ENCODE measurements at places on chromosomes 5 and 9.
A peak's percentile ranks its signal among the peaks of the same experiment; 100 is the strongest.

- DNase-seq = no peak
Observed at GRCh38 chr5:33888587-33888986, 3.2 kb downstream of the ADAMTS12 start.

DNA sequence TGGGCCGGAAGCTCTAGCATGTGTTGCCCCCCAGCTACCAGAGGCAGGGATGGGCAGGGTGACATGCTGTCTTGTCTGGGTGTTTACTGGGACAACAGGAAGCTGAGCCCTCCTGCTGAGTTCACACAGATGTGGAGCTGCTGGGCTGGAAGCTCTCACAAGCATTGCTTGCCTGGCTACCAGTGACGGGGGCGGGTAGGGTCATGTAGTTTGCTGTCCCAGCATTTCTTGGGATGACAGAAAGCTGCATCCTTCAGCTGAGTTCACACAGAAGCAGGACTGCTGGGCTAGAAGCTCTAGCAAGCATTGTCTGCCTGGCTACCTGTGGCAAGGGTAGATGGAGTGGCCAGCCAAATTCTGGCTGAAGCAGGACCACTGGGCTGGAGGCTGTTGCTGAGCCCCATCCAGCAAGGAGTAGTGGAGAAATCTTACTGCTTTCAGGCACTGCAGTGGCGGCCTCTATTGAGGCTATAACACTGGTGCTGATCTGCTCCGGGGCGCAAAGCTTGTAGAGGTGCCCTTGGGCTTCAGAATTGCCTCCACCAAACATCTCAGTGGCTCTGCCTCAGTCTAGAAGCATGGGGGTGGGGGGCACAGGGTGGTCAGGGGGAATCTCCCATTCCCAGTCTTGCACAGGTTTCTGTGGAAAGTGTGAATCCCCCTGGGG, 25.1 kb downstream of the POLK start:
- DNase-seq = peak; percentile 72

DNA sequence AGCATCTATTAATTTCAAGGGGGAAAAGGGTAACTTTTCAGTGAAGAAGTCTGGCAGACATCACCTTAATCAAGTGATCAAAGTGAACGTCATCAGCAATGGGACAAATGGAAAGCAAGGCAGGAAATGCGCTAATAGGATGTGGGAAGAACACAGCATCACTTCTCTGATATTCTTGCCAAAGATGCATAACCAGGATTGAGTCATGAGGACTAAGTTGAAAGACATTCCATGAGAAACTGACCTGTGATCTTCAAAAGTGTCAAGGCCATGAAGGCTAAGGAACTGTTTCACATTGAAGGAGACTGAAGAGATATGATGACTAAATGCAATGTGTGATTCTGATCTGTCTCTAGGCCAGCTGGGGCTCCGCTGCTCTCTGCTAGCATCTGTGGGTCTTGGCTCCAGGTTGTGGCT, 92.9 kb downstream of the NDFIP1 start:
- DNase-seq = no peak

GRCh38 chr9:134222018-134222573, 57.7 kb upstream of the RNU6ATAC start:
- no peak for DNase-seq

DNA sequence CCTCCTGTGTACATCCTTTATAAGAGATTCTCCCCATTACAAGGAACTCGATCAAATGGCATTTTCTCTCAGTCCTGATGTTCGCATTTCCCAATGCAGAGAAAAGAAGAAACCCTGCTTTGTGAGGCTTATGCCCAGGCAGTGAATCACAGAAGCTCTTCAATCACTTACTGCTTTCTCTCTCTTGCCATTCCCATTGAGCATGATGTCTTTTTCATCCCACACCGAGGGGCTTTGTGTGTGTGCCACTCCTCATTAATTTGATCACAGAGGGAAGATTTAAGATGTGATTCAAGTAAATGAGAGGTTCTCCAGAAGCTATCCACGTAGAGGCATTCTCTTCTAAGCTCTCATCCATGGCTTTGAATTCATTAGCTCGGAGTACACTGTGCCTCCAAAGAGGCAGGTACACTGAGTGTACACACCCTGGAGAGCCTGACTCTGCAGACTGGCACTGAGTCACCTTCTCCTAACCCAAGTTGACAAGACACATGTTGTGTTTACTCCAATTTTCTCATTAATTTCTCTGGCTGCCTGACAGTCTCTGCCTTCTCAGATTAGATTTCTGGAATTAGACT, 45.4 kb downstream of the MFAP3 start:
- DNase-seq = no peak

GRCh38 chr5:76838481-76839261, 11.1 kb upstream of the S100Z start:
- no peak for DNase-seq

GRCh38 chr5:85479849-85480248, 1095.2 kb upstream of the EDIL3 start:
- no peak for DNase-seq

GRCh38 chr5:169374761-169375160, 73.8 kb upstream of the SLIT3 start:
- peak; percentile 8 for DNase-seq

DNA sequence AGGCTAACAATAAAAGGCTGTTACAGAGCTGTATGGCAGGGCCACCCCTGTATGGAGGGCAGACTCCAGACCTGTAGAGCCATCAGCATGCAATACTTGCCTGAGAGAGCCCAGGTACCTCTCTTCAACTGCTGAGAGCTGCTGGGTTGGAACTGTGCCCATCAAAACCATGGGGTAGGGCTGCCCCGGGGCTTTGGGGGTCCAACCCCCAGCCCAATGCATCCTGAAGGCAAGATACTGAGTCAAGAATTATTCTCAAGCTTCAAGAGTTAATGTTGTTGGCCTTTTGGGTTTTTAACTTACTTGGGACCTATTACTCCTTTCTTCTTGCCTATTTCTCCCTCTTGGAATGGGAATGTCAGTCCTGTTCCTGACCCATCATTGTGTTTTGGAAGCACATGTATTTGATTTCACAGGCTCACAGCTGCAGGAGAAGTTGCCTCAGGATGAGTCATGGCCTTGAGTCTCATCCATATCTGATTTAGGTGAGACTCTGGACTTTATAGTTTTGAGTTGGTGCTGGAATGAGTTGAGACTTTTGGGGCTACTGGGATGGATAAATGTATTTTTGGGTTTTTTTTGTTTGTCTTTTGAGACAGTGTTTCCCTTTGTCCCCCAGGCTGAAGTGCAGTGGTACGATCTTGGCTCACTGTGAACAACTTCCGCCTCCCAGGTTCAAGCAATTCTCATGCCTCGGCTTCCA, 21.0 kb upstream of the CDK7 start:
- DNase-seq = no peak

- DNase-seq = peak; percentile 26
Observed at GRCh38 chr5:65926893-65927292, 518 bp downstream of the ERBIN start.

GRCh38 chr5:179730852-179731251, 1.8 kb upstream of the MAML1 start:
- DNase-seq = no peak

GRCh38 chr5:137091472-137091871, 407.7 kb downstream of the SPOCK1 start:
- DNase-seq = peak; percentile 82

DNA sequence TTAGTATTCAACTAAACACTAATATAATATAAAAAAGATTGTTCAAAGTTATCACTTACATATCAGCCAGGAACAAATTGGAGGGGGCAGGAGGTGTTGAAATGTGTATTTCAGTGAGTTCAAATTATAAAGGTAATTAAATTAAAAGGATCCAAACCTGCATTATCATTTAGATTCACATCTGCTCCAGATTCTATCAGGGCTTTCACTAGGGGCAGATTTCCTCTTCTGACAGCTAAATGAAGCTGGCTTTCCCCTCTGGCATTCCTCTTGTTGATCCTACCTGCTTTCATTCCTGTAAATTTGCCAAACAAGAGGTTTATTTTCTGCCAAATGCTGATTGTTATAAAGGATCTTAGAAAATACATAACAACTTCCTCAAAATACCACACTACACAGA, 86.3 kb upstream of the GCNT4 start:
- DNase-seq = no peak

GRCh38 chr9:74948937-74949336, 3.8 kb downstream of the C9orf40 start:
- no peak for DNase-seq

DNA sequence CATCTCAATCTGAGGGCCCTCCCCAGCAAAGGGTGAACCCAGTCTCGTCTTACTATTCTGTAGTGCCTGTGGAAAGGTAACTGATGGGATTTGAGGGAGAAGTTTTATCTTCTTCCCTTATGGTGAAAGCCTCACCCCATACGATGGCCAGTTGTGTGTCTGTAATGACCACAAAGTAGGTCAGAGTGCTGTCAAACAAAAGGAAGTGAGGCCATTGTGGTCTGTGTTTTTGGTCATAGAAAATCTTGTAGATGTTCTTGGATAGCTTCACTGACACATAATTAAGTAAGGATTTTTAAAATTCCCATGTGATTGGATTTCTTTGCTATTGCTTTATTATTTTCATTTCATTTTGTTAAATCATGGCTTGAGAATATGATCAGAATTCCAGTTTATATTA, 505.1 kb upstream of the KLF4 start:
- no peak for DNase-seq

GRCh38 chr5:44652674-44653073, 156.1 kb upstream of the MRPS30 start:
- no peak for DNase-seq

- no peak for DNase-seq
Observed at GRCh38 chr9:107639426-107639825, 149.9 kb upstream of the KLF4 start.

DNA sequence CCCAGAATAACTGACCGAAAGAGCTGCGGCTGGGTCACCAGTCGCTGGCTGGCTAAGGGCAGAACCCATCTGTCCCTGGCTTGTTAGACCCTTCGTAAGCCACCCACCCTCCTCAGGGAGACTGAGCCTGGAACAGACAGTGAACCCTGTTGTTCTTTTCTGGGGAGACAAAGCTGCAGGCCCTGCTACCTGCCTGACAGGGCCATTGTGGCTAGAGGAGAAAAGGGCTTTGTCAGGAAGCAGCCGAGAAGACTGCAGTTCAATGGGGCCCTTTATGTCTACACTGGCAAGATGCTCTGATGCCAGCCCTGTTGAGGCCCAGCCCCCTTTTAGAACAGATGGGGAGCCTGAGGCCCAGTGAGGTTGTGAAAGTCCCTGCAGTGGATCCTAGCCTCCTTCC, 3.7 kb upstream of the NIPAL4 start:
- no peak for DNase-seq

DNA sequence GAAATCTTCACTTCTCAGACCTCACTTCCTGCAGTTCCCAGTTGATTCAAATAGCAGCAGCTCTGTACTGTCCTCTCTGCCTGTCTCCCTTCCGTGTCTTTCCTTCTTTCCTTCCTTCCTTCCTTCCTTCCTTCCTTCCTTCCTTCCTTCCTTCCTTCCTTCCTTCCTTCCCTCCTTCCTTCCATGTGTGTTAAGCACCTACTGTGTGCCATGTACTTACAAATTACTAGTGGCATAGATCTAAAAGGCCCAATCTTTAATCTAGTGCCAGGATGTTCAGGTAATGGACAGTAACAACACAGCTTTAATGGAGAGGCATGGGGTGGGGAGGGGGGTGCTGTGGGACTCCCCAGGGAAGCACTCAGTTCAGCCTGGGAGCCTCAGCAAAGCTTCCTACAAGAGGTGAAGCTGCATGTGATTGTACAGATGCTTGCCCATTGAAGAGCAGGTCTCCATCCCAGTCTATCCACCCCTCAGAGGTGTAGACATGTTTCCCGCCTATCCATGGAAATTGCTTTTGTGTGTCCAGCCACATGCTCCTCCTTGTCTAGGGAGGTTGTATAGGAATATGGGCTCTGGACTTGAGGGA, 106.0 kb downstream of the RGS3 start:
- no peak for DNase-seq

- no peak for DNase-seq
Observed at GRCh38 chr9:110088099-110088498, 119.9 kb downstream of the C9orf152 start.

DNA sequence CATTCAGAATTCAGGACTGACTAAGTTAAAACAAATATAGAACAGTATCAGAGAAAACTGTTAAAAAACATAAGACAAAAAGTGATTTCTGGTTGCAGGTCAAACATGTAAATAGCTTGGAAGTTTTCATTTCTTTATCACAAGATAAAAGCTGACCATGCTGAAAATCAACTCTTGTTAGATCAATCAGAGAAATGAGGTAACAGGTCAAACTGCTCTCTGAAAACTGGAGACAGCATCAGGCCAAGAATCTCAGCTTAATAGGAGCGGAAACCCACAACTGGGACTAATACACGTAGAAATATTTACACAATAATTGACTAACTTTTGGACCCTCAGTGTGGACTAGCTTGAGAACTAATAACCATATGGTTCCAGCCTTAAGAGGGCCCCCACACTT, 1012.8 kb upstream of the EDIL3 start:
- no peak for DNase-seq

GRCh38 chr5:87094347-87094746, 173.3 kb upstream of the RASA1 start:
- no peak for DNase-seq

DNA sequence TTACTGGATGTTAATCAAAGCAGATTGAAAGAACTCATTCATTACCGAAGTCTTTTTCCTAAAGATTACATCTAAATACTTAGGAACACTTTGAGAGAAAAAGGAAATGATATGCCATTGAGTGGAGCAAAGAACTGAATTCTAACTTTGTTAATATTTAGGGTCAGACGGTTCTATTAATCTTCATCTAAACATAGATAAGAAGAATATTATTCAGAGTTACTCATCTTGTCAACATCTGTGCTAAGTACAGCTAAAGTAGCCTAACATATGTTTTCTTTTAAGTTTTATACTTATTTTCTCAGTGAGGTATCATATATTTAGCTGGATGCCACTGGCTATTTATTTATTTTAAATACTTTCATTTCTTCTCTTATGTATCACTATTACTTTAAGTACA, 1763.7 kb downstream of the EFNA5 start:
- DNase-seq = no peak

GRCh38 chr9:122131401-122132001, 28.1 kb downstream of the NDUFA8 start:
- DNase-seq = peak; percentile 81

DNA sequence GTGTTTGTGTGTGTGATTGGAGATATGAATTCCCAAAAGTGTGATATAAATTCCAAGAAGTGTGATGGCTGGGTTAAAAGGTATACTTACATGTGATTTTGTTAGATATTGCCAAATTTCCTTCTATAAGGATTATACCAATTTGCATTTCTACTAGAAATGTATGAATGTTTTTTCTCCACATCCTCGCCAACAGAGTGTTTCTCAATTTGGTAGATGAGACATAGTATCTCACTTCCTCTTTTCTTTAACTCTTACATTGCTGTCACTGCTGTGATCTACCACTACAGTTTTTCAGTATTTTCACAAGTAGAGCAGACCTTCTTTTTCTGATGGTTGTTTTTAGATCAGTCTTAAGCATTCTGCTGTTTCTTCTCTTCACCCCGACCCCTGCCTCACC, 111.3 kb downstream of the FER start:
- no peak for DNase-seq
